NCI-H2081 treated with DMSO at 0.1 percent for 48 hours (cell line): ENCODE measurements at places on chromosomes 1 and 21.

DNA sequence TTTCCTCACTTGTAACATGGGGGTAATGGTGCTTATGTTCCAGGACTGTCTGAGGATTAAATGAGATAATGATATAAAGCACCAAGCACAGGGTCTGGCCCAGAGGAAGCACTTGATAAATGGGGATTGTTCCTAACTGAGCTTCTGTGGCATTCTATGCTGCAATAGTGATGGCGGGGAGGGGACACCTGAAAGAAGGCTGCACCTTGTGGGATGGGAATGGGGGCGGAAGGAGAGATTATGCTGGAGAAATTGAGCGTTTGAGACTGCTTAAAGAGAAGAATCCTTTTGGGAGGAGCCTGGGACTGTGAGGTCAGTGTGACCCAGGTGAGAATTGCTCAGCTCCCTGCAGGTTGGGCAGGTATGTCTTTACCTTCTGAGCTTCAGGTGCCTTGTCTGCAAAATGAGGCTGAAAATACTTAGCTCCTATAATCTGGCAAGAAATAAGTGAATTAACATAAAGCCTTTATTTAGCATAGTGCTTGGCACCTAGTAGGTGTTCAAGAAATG, 55.9 kb upstream of the CTPS1 start:
- no peak for DNase-seq

GRCh38 chr1:78090472-78091133, 44.8 kb downstream of the GIPC2 start:
- DNase-seq, result no peak

DNA sequence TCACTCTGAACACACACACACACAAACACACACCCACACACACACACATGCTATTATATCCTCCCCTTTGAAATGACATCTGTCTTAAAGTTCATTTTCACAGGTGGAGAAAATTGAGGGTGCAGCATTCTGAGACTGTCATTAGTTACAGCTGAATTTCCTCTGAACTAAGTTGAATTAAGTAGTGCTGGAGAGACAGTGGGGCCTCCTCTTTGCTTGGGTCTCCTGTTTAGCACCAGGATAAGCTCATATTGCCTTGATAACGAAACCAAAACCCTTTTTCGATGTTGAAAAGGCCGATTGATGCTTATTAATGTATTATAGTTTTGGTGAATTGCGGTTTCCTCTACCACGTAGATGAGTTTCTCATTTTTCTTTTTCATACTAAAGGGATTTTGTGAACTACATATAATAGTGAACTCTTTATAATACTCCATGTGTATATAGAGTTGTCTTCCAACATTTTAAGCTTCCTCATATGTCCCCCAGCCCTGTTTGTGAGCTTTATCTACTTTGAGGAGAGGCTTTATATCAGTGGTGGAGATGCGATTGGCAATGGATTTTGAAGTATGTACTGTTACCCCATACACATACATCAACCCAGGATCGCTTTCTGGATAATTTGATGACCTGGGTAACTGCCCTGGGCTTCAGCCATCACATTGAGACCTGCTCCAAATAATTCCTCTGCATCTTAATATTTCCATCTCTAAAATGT, 17.4 kb downstream of the DYNLT5 start:
- DNase-seq, result no peak

DNA sequence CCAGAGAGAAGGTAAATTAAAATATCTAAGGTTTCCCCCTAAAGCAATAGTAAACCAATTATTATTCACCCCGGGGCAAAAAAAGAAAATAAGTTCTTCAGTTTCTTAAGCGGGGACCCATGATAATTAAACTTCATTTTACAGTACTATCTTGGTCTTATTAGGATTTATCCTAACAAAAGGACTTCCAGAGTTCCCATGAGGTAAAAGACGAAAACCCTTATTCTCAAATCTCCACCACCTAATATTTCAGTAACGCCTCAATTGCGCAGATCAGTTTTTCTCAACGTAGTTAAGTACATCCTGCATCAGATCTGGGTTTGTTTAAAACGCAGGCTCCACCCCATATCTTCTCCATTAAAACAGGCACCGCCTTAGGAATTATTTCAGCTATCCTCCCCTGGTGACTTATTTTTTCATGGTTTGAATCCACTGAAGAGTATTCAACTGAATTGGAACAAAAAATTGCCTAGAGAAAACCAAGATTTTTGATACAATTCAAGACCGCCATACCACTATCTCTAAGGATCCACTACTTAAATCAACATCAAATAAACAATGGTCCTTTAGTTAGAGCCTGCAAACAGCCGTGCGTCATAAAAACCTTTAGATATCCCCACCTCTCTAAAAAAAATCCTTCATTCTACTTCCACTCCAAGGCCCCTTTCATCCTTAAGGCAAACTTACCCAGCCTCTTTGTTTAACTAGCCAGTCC, 1.7 kb downstream of the MCL1 start:
- no peak for DNase-seq

DNA sequence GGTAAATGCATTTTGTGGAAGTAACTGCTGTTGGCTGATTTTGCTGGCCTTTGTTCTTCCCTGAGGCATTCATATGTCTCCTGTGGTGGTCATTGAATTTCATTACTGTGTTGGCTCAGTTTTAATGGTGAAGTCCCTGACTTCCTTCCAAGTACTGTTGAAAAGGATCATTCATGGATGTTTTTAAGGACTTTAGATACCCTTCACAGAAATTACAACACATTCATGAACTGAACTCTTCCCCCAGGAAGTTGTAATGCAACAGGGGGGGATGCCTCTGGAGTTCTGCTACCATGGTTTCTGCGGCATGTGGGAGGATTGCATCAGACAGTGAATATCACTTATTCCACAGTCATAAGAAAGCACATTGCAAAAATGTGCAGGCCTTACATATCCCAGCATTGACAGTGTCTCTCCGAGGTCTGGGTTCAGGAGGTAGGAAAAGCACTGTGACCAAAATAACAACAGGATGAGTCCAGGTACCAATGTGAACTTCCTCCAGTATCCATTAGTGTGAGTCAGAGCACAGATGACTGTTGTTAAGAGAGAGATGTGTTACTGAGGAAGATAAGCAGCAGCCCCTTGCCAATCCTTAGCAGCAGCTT, 2.1 kb upstream of the RAB3GAP2 start:
- DNase-seq, result no peak

DNA sequence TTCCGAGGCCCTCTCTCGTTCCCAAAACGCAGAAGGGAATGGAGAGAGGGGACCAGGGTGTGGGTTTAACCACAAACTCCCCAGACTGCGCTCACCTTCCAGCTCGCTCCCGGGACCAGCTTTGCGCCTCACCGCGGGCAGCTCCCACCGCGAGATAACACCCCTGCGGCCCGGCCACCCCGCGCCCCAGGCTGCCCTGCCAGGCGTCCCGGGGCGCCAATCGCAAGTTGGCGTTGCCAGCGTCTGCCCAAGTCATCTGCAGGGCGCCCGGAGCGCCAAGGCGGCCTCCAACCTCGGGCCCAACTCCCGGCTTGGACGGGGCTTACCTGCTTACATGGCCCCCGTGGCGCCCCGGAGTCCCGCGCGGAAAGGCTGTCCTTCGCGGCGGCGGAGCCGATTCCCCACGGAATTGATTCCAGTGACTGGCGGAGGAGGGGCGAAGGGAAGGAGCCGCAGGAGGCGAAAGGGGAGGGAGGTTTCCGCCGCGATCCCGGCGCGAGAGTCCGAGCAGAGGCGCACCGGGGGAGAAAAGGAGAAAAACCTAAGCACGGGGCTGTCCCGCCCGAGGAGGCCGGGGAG, 456 bp downstream of the PTPN14 start:
- no peak for DNase-seq

GRCh38 chr1:119420638-119421037, 5.7 kb downstream of the HSD3B2 start:
- no peak for DNase-seq

DNA sequence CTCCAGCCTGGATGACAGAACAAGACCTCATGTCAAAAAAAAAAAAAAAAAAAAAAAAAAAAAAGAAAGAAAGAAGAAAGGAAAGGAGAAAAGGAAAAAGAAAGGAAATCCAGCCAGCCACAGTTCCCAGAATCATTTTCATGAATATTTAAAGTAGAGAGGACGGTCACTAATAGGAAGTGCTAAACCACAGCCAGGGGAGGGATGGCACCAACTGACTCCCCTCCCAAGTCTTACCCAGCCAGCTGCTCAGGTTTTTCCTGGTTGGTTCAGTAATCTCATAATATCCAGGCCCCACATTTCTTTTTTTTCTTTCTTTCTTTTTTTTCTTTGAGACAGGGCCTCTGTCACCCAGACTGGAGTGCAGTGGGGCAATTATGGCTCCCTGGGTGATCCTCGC, 63.9 kb upstream of the AK4 start:
- DNase-seq, result no peak

DNA sequence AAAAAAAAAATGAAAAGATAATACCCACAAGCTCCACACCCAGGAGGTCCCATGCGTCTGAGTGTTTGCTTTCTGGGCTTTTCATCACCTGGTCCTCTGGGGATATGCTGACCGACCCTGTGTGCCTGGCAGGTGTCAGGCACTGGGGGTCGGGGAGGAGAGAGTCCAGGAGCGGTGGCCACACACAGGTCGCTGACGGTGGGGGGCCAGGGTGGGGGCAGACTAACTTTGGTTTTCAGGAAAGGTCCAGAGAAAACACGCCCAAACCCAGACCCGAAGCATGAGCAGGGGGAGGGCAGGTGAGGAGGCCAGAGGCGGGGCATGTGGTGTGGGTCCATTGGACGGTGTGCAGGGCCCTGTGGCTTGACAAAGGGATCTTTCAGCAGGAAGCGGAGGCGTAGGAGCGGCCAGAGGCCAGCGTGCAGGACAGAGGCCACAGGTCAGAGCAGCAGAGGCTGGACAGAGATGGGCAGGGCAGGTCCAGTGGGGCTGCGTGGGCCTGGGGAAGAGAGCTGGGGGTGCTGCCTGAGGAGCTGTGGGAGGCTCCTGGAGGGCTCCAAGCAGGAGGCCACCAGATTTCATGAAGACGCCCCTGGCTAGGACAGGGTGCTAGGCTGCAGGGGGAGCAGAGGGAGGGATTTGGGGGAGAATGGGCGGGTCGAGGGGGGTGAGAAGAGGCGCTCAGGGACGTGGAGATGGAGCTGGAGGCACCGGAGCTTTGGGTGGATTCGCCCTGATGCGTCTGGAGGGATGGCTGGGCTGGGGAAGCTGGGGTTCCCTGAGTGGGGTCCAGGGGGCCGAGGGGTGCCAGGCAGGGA, 15.8 kb downstream of the RNF223 start:
- no peak for DNase-seq

DNA sequence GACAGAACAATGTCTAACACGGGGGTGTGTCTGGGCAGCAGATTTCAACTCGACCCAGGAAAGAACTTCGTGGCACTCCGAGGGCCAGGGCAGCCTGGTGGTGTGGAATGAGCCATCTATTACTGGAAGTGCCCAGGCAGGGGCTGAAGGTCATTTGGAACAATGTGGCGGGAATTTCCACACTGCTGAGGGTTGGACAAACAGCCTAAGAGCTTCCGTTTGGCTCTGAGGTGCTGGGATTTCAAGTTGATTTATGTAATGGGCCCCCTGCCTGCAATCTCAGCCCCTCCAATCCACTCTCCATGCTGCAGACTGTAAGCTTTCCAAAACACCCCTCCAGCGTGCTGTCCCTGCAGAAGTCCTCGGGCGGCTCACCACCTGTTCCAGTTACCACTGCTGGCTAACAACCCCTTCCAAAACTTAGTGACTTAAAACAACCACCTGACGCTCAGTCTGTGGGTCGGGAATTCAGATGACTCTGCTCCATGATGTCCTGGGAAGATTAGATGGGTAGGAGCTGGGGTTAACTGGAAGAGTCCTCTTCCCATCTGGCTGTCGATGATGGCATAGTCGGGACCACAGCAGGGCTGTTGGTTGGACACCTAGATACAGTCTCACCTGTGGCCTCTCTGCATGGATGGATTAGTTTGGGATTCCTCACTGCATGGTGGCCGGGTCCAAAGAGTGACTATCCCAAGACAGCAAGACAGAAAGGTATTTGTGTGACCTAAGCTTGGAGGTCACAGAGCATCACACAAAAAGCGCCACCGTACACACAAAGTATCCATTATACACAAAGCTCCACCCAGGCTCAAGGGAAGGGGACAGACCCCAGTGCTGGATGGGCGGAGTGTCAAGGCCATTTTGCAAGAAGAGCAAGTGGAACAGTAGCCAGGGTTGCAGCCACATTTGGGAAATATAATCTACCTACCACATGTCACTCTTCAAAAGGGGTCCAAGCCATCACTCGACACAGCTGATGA, 89.7 kb upstream of the IFFO2 start:
- no peak for DNase-seq

- no peak for DNase-seq
Measured at GRCh38 chr1:21605964-21606705, 63.0 kb downstream of the RAP1GAP start.

DNA sequence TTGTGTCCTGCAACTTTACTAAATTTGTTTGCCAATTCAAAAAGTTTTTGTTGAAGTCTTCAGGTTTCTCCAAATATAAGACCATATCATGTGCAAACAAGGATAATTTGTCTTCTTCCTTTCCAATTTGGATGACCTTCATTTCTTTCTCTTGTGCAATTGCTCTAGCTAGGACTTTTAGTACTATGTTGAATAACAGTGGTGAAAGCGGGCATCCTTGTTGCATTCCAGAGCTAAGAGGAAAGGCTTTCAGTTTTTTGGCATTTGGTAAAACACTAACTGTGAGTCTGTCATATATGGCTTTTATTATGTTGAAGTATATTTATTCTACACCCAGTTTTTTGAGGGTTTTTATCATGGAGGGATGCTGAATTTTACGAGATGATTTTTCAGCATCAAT, 630.0 kb upstream of the ADGRL2 start:
- DNase-seq, result no peak

DNA sequence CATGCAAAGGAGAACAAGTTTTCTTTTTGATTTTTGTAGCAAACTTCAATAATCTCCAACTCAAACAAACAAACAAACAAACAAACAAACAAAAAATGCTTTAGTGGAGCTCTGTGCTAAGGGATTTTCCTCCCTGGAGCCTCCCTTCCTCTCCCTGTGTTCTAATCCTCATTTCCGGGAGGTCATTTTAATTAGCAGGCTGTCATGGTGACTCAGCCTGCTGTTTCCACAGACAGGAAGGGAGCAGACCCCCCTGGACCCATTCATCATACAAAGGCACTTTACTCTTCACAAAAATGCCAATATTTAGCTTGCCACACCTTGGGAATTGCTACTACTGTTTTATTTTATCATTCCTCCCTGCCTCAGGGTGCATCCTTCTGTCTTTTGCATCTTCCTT, 61.0 kb upstream of the SPATA6 start:
- DNase-seq, result no peak

DNA sequence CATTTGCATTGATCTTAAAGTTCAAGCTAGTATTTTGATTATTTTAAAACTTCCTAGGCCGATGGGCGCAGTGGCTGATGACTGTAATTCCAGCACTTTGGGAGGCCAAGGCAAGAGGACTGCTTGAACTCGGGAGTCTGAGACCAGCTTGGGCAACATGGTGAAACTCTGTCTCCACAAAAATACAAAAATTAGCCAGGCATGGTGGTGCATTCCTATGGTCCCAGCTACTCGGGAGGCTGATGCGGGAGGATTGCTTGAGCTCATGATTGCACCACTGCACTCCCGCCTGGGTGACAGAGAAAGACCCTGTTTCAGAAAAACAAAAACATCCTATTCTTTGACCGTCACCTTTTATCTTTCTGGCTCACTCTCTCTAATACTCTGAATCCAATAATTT, 30.0 kb downstream of the MFSD2A start:
- DNase-seq, result no peak

GRCh38 chr1:226255380-226255779, 31.9 kb downstream of the MIXL1 start:
- no peak for DNase-seq
